Tibial artery (tissue), 4 donors: ENCODE measurements at places on chromosomes 7 and 10.
A peak's percentile ranks its signal among the peaks of the same experiment; 100 is the strongest.

DNA sequence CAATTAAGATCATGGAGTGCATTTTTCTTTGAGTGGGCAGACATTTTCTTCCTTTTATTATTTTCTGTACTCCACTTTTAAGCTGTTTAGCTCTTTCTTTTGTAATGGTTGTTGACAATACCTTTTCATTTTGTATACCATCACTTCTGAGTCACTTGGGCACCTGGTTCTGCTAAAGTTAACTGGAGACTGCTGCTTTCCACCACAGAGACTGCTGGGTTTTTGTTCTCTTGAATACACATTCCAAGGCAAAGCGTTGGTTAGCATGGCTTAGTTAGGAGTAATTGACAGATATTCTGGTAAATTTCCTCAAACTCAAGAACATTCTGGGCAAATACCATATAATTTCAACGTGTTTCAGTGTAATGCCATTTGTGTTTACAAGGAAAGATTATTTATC, 541.9 kb upstream of the CELF2 start:
- H3K36me3 ChIP-seq: no peaks in the 10 kb centered on the region
- DNase-seq: no peak
- no peaks in the 10 kb centered on the region for H3K4me1 ChIP-seq
- no peak overlapping the region for H3K4me3 ChIP-seq
- H3K27me3 ChIP-seq: no peaks in the 10 kb centered on the region

- no peak overlapping the region for H3K27ac ChIP-seq
- no peaks in the 10 kb centered on the region for H3K27me3 ChIP-seq
- DNase-seq: no peak
- no peaks in the 10 kb centered on the region for H3K4me1 ChIP-seq
- no peak overlapping the region for H3K4me3 ChIP-seq
- no peaks in the 10 kb centered on the region for H3K36me3 ChIP-seq
Observed at GRCh38 chr7:111498391-111499007, 63.8 kb downstream of the IMMP2L start.

- H3K27ac ChIP-seq: no peak overlapping the region
- no peaks in the 10 kb centered on the region for H3K27me3 ChIP-seq
- no peak for DNase-seq
- no peaks in the 10 kb centered on the region for H3K36me3 ChIP-seq
- no peak overlapping the region for H3K4me3 ChIP-seq
- H3K4me1 ChIP-seq: peaks cover 15% of the 10 kb centered on the region
Observed at GRCh38 chr10:31358688-31359330, 39.8 kb downstream of the ZEB1 start.

DNA sequence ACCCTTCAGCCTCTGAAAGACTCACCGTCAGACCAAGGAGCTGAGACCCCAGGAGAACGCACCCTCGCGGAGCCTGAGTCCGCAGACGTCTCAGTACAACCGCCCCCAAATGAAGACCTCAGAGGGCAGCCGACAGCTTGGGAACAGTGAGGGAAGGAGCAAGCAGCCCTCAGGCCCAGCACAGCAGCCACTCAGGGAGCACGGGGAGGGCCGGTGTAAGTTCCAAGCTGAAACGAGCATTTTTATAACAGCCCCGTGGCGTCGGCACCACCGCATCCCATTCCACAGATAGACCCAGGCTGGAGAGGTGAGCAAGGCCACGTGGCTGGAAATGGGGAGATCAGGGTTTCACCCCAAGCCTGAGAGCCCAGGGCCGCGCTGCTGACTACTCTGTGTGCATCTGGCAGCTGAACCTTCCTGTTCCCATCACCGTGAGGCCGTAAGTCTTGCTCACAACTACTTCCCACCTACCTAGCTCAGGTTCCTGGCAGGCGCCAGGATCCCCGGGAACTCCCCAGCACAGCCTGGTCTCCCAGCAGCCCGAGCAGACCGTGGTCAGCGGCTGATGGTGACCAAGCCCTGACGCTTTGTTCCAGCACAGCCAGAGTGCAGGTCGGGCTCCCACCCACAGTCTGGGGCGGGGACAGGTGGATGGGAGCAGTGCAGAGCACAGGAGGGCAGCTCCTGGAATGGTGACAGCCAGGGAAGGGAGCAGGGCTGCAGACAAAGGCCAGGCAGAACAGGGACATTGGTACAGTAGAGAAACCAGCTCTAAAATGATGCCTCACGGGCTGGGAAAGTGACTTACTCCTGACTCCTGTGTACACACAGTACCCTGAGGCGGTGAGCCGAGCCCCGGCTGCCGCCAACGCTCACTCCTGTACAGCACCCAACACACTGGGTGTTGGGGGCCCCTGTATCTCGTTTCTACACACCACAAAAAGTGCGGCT, 6.1 kb upstream of the NOM1 start:
- no peak overlapping the region for H3K4me3 ChIP-seq
- no peaks in the 10 kb centered on the region for H3K36me3 ChIP-seq
- H3K27ac ChIP-seq: no peak overlapping the region
- DNase-seq: no peak
- H3K4me1 ChIP-seq: no peaks in the 10 kb centered on the region

- no peaks in the 10 kb centered on the region for H3K4me1 ChIP-seq
- no peaks in the 10 kb centered on the region for H3K27me3 ChIP-seq
- DNase-seq: no peak
- peaks cover 60% of the 10 kb centered on the region for H3K36me3 ChIP-seq
- no peak overlapping the region for H3K4me3 ChIP-seq
- H3K27ac ChIP-seq: no peak overlapping the region
Observed at GRCh38 chr7:74187915-74188675, 13.9 kb downstream of the EIF4H start.

DNA sequence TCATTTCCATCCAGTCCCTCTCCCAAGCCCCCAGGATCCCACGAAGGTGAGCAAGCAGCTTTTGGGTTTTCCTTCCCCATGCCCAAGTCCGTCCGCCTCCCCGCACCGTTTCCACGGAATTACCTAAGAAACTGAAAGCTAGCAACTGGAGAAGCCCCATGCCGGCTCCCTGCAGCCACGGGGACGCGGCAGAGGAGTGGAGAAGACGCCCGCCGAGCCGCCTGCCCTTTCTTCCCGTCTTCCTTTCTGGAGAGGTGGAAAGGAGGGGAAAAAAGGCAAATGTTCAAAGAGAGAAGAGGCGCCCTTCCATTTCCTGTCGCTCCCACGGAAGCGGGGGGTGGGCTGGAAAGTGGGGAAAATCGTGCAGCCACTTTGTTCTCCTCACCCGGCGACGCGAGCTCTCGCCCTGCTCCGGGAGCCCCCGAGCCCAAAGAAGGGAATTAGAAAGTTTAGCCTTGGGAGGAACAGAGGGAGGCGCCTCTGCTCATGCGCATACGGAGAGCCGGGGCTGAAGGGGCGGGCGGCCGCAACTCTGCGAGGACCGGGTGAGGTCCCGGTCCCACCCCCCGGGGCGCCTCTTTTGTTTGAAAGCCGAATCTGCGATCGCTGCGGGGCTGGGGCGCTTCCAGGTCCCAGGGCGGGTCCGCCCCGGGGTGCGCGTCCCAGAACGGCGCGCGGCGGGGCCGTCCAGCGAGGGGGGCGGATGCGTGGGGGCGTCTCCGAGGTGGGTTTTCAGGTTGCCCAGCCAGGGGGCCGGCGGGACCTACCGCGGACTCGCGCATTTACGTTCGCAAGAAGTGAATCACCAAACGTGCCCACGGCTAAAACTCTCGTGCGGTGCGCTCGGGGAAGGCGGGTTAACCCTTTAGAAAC, at the start of gene LAMB1:
TSS of gene LAMB1 (minus strand) at position 436 of the 873 bp plus-strand sequence. CDS start at position 160, 276 bp downstream.
- peaks cover 8% of the 10 kb centered on the region for H3K4me1 ChIP-seq
- H3K27ac ChIP-seq: peak within 1 kb of the TSS; percentile 68
- peak within 1 kb of the TSS; percentile 78 for H3K4me3 ChIP-seq
- peak; percentile 42 for DNase-seq
- no peaks in the 10 kb centered on the region for H3K27me3 ChIP-seq

GRCh38 chr10:94260455-94260854, 102.3 kb downstream of the NOC3L start:
- no peak overlapping the region for H3K4me3 ChIP-seq
- peaks cover 17% of the 10 kb centered on the region for H3K36me3 ChIP-seq
- no peak for DNase-seq
- no peak overlapping the region for H3K27ac ChIP-seq
- no peaks in the 10 kb centered on the region for H3K27me3 ChIP-seq

GRCh38 chr7:113731571-113731970, 187.2 kb downstream of the PPP1R3A start:
- no peaks in the 10 kb centered on the region for H3K27me3 ChIP-seq
- H3K4me3 ChIP-seq: no peak overlapping the region
- H3K27ac ChIP-seq: no peak overlapping the region
- no peaks in the 10 kb centered on the region for H3K4me1 ChIP-seq
- DNase-seq: no peak

DNA sequence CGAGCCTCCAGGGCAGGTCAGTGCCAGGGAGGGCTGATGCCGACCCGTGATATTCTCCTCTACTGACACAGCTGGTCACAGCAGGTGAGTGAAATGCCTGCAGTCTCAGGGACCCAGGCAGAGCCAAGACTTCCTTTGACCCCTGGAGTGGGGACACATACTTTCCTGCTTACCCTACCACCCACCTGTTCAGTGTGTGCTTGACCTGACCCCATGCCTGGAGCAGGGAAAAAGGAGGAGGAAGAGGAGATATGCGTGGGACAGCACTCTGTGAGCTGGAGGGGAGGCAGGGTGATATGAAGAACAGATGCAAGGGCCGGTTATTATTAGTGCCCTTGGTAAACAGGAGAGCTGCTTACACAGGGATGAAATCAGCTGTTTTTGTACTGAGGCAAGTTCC, 40.8 kb upstream of the WIPF3 start:
- peaks cover 3% of the 10 kb centered on the region for H3K27me3 ChIP-seq
- DNase-seq: no peak
- no peak overlapping the region for H3K4me3 ChIP-seq

DNA sequence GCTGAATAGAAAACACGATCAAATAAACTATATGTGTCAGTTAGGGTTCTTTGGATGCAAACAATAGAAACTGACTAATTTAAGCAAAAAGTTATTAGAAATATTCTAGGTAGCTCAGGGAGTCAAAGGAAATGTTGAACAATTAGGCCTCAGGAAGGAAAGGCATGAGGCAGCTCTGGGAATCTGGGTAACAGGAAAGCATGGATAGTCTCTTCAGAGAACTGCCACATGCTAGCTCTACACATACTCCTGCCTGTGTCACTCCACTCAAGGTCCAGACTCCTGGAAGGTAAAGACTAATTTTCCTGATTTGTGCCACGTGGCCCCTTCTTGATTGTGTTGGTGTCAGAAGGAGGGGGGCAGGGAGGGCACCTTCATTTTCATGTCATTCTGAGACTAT, 23.8 kb upstream of the PTTG1IP2 start:
- no peak overlapping the region for H3K4me3 ChIP-seq
- H3K27me3 ChIP-seq: no peaks in the 10 kb centered on the region
- H3K36me3 ChIP-seq: no peaks in the 10 kb centered on the region

DNA sequence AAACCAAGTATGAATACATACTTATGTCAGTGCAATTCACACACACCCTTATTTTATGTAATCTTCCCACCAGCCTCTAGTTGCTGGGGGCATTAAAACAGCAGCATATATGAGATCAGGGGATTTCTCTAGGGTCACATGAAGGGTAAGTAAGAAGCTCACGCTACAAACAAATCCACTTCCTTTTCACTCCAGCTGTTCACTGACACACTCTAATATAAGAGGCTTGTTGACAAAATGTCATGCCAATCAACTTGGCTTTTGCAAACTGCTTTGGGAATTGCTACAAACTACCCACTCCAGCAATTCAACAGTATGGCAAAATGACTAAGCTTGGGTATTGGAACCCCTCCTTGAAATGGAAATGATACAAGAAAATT, 10.3 kb downstream of the FAM3C start:
- H3K4me3 ChIP-seq: no peak overlapping the region
- no peaks in the 10 kb centered on the region for H3K36me3 ChIP-seq
- H3K27me3 ChIP-seq: no peaks in the 10 kb centered on the region

GRCh38 chr10:31939797-31940708, 11.4 kb upstream of the ARHGAP12 start:
- no peak overlapping the region for H3K27ac ChIP-seq
- H3K27me3 ChIP-seq: no peaks in the 10 kb centered on the region
- no peaks in the 10 kb centered on the region for H3K36me3 ChIP-seq
- no peak overlapping the region for H3K4me3 ChIP-seq
- DNase-seq: no peak

DNA sequence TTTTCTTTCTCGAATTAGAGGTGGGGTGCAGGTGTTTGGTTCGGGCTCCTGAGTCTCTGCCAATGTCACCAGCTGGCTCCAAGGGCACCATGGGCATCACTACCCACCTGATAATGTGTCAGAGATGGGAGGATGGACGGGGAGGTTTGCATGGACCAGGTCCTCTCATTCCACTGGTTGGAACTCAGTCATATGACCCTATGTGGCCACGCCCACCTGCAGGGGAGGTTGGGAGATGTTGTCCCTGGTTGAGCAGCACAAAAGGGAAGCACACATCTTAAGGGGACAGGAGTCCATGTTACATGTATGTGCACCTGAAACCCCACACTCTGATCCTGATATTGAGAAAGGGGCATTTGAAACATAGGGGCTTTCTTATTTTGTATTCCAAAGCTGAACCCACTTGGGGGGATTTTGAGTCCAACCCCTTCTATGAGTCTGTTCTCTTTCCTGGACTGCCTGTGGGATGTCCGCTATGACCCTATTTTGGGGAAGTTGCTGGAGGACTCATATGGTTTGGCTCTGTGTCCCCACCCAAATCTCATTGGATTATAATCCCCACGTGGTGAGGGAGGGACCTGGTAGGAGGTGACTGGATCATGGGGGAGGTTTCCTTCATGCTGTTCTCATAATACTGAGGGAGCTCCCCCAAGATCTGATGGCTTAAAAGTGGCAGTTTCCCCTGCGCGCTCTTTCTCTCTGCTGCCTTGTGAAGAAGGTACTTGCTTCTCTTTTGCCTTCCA, 66.9 kb upstream of the BAIAP2L1 start:
- H3K4me1 ChIP-seq: no peaks in the 10 kb centered on the region
- H3K27ac ChIP-seq: no peak overlapping the region

- peak overlapping the region; percentile 95 for H3K4me3 ChIP-seq
- peak overlapping the region; percentile 93 for H3K27ac ChIP-seq
- peaks cover 52% of the 10 kb centered on the region for H3K4me1 ChIP-seq
- no peak for DNase-seq
Observed at GRCh38 chr7:44081266-44081748, 1.0 kb downstream of the POLM start.

DNA sequence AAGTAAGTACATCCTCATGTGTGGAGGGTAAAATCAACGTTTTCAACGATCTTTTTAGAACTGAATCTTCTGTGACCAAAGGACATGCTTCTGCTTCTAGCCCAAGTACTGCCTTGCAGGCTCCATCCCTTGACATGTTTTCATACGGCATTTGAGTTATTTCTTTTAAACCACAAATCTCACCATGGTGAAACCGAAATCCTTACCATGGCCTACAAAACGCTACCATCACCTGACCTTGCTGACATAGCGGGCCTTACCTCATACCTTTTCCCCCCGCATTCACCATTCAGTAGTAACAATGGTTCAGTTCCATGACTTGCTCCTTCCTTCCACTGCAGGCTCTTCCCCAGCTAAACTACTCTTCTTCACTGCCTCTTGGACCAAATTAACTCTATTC, 3.5 kb downstream of the RNF216 start:
- H3K4me3 ChIP-seq: no peak overlapping the region
- no peaks in the 10 kb centered on the region for H3K27me3 ChIP-seq
- DNase-seq: no peak
- H3K36me3 ChIP-seq: no peaks in the 10 kb centered on the region

GRCh38 chr7:127758105-127758504, 106.1 kb downstream of the SND1 start:
- DNase-seq: no peak
- no peaks in the 10 kb centered on the region for H3K36me3 ChIP-seq

GRCh38 chr10:50993771-50994251, 80.5 kb upstream of the PRKG1 start:
- H3K27ac ChIP-seq: peak overlapping the region; percentile 95
- H3K4me1 ChIP-seq: peaks cover 53% of the 10 kb centered on the region
- no peak for DNase-seq
- H3K27me3 ChIP-seq: no peaks in the 10 kb centered on the region
